ENCODE measurements at places on chromosomes 4 and X.

DNA sequence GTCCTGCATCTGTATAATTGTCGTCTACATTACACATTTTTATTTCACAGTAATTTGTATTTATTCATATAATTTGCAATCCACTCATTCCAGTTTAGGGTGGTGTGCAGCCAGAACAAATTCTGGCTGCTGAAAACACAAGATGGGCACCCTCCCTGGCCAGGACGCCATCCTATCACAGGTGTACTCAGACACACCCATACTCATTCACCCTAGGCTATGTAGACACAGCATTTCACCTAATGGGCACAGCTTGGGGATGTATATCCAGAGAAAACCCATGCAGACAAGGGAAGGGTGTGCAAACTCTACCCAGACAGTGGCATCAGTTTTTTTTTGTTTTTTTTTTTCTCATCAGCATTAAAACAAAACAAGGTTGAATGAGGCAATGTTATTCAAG lies 73.1 kb downstream of the HMGB2 start:
- DNase-seq, result no peak

DNA sequence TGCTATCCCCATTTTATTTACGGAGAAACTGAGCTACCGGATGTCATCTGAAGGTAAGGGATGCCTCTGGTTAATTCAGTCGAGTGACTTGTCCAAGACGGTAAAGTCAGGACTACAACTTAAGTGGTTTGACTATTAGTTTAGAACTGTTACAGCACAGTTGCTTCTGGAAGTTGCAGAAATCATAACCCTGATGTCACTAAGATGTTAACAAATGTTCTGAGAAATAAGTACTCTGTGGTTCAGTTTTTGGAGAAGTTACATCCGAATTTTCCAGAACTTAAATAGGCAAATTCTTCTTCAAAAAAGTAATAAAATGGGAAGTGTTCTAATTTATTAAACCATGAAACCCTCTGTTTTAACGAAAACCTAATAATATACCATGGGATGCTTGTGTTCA lies 3.1 kb downstream of the PPA2 start:
- DNase-seq, result no peak

DNA sequence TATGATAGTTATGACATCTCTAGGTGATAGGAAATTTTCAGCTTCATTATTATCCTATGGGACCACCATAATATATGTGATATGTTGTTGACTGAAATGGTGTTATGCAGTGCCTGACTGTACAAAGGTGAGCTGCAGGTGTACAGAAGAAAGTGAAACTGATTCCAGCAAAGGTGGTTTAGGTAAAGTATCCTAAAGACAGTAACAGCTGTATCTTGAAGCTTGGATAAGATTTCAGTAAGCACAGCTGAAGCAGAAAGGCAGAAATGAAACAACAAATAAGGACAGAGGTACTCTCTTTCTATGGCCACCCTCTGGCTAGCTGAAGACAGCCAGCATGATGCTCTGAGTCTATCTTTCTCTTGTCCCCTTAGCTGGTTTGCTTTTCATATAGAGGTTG lies 30.0 kb upstream of the PGK1 start:
- no peak for DNase-seq

- DNase-seq, result no peak
Observed at GRCh38 chrX:71917621-71918343, 7.1 kb downstream of the NHSL2 start.

GRCh38 chrX:111431001-111431400 lies 19.0 kb upstream of the DCX start:
- DNase-seq, result no peak

DNA sequence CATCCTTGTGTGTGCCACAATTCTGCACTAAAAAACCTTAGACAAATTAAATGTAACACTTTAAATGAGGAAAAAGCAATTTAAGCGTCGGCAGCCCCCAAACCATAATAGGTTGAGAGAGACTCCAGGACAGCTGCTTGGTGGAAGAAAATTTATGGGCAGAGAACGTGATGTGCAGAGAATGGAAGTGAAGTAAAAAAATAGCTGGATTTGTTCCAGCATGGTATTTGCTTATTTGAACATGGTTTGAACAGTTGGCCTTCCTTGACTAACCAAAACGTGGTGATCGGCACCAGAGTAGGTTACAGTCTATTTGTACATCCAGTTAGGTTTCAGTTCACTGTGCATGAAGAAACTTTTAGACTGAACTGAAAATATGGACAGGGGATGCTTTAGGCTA lies 343.0 kb upstream of the CPEB2 start:
- no peak for DNase-seq

DNA sequence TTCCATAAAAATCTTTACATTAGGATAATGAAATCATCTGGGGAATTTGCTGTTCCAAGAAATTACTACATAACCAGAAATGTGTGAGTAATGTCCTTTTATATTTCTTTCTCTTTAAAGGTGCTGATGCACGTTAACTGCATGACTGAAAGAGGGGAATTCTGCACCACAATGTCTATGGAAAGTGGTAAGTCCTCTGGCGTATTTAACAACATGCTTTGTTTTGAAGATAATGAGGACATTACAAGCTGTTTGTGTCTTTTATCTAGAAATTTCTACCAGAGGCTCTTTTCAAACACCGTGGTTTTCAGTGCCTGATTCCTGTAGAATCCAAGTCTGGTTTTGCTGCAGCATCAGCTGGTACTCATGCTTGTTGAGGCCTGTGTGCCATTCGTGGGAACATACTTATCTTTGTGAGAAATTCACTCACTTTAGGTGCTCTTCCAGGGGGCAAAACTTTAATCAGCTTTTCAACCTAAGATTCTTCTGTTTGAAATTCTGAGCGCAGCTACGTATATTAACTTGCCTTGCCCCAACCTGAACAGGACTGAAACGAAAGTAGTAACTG lies 257.2 kb downstream of the PDHA2 start:
- DNase-seq, result no peak

DNA sequence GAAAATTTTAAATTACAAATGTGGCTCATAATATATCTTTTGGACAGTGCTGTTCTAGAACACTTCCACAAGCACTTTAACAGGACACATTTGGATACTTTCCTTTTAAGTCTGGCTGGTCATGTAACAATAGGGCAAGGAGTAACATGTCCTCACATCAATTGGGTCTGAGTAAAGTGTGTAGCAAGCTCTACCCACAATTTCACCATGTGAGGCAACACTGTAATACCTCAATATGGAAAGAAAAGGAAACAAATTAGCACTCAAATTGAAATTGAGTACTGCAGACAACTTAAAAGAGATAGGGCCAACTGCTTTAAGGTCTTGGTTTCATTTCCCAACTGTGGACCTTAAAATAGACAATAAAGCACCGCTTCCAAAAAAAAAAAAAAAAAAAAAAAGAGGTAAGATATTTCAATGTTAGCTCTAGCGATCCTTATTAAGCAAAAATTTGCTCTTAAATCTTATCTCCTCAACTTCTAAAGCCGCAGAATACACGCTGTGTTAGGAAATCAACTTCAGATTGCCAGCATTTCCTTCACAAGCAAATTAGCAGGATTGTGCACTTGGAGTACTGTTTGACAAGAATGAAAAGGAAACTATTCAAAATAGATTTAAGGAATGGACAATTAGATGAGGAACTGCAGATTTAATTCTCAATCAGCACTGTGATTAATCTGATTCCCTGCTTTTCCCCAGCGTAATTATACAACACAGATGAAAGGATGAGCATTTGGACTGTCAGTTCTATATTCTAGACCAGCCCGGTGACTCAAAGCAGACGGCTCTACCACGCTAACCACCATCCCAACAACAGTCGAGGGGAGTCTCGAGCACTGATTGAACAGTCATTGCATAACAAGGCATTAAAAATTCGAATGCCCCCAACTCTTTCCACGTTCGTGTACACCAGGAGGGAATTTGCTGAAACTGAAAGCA lies 1.6 kb downstream of the CASK start:
- DNase-seq, result no peak
